Osteocyte (in vitro differentiated cells): ENCODE measurements at places on chromosomes 2 and 18. TPM values are rescaled to one million over a fixed set of nuclear protein-coding genes. Genes with fewer than 3 reads are reported as not detected.
A peak's percentile ranks its signal among the peaks of the same experiment; 100 is the strongest.

FEV gene
- not detected in 2 replicates for total RNA-seq

MAP2 gene
- 7.2 and 8.2 TPM in 2 replicates for total RNA-seq

STPG4 gene
- total RNA-seq, result 0.37 and 0.56 TPM in 2 replicates

CPS1 gene
- total RNA-seq, result 17.9 and 22.3 TPM in 2 replicates

KLHL30 gene
- total RNA-seq, result 1.0 and 1.2 TPM in 2 replicates

COLEC12 gene
- total RNA-seq, result 113 and 120 TPM in 2 replicates

CPO gene
- not detected in 2 replicates for total RNA-seq

TWIST2 gene
- total RNA-seq, result 6.0 and 6.3 TPM in 2 replicates

LOXHD1 gene
- not detected in 2 replicates for total RNA-seq

DPP4 gene
- not detected in 2 replicates for total RNA-seq

GRCh38 chr2:67645280-67646138 lies 248.4 kb downstream of the ETAA1 start:
- H3K27ac ChIP-seq, result no peak overlapping the region
- no peaks in the 10 kb centered on the region for H3K36me3 ChIP-seq
- H3K4me3 ChIP-seq, result no peak overlapping the region
- H3K4me1 ChIP-seq, result peaks cover under 1% of the 10 kb centered on the region
- no peak for DNase-seq

DNA sequence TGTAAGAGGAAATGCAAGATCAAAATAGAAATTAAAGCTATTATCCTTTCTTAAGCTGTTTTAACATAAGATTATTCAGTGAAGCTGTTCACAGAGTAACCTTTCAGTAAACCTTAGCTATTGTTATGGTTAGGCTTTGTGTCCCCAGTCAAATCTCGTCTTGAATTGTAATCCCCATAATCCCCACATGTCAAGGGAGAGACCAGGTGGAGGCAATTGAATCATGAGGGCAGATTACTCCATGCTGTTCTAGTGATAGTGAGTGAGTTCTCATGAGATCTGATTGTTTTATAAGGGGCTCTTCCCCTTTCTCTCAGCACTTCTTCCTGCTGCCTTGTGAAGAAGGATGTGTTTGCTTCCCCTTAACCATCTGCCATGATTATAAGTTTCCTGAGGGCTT lies 424.4 kb downstream of the DSEL start:
- H3K27ac ChIP-seq, result no peak overlapping the region
- no peaks in the 10 kb centered on the region for H3K4me1 ChIP-seq
- DNase-seq, result no peak
- H3K36me3 ChIP-seq, result no peaks in the 10 kb centered on the region

DNA sequence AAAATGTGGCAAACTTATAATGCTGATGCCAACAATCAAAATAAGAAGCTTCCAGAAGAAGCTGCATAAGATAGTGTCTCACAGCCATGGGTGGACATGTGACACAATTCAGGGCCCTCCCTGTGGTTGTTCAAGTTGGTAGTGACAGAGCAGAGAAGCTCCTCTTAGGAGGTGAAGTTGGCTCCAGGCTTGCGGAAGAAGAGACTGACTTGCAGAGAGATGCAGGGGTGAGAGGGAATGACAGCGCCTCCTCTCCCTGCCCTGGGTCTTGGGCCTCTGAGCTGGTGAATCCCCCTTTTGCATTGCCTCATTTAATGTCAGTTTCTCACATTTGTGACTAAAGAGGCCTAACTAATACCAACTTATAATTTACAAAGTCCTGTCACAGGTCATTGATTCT lies 23.0 kb upstream of the RHOB start:
- H3K4me1 ChIP-seq, result peaks cover 53% of the 10 kb centered on the region
- DNase-seq, result no peak
- H3K27ac ChIP-seq, result no peak overlapping the region
- no peaks in the 10 kb centered on the region for H3K27me3 ChIP-seq
- H3K4me3 ChIP-seq, result no peak overlapping the region

GRCh38 chr2:17878281-17879136 lies at the start of gene KCNS3:
TSS of gene KCNS3 (plus strand) at chr2:17878667. CDS start at chr2:17931009, 52,342 bp downstream.
- H3K4me1 ChIP-seq, result peaks cover 12% of the 10 kb centered on the region
- peak within 1 kb of the TSS; percentile 69 for H3K4me3 ChIP-seq
- H3K36me3 ChIP-seq, result no peaks in the 10 kb centered on the region
- H3K27ac ChIP-seq, result no peak within 1 kb of the TSS

DNA sequence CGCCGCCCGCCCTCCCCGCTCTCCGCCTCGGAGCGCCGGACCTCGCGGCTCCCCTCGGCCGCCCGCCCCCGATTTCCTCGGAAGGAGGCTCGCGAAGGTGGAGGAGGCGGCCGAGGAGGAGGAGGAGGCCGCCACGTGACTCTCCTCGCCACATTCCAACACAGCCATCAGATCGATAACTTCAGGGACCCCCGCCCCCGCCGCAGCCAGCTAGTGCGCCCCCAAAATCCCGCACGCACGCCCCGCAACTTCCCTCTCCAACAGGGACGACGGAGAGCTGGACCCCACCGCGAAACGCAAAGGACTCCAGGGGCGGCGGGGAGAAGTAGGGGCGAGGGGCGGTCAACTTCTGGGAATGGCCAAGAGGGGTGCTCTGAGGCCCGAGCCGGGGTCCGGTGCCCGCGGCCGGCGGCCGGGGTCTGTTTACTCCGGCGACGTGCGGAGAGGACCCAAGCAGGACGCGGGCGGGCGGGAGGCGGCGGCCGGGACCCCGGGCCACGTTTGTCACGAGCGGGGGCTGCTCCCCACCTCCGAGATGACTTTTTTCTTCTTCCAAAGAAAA lies 2.0 kb downstream of the ZNF521 start:
- H3K4me1 ChIP-seq, result peaks cover 28% of the 10 kb centered on the region
- no peaks in the 10 kb centered on the region for H3K36me3 ChIP-seq
- DNase-seq, result no peak
- peaks cover 11% of the 10 kb centered on the region for H3K27me3 ChIP-seq

- DNase-seq, result no peak
- H3K36me3 ChIP-seq, result no peaks in the 10 kb centered on the region
- peaks cover 5% of the 10 kb centered on the region for H3K4me1 ChIP-seq
- H3K4me3 ChIP-seq, result no peak overlapping the region
Observed at GRCh38 chr2:149902081-149902480, 314.5 kb upstream of the MMADHC start.

- no peak for DNase-seq
- H3K36me3 ChIP-seq, result no peaks in the 10 kb centered on the region
- H3K27ac ChIP-seq, result no peak overlapping the region
- peaks cover 35% of the 10 kb centered on the region for H3K27me3 ChIP-seq
- H3K4me3 ChIP-seq, result no peak overlapping the region
Observed at GRCh38 chr2:66601624-66602023, 166.7 kb downstream of the MEIS1 start.

GRCh38 chr2:27942612-27943547 lies 52.4 kb downstream of the BABAM2 start:
- H3K27me3 ChIP-seq, result no peaks in the 10 kb centered on the region
- H3K27ac ChIP-seq, result no peak overlapping the region
- no peak for DNase-seq

GRCh38 chr2:47528455-47528854 lies 125.5 kb downstream of the MSH2 start:
- no peak overlapping the region for H3K4me3 ChIP-seq
- no peaks in the 10 kb centered on the region for H3K27me3 ChIP-seq
- DNase-seq, result no peak
- H3K27ac ChIP-seq, result no peak overlapping the region
- H3K4me1 ChIP-seq, result peaks cover 18% of the 10 kb centered on the region
- H3K36me3 ChIP-seq, result no peaks in the 10 kb centered on the region

- H3K4me1 ChIP-seq, result peaks cover 42% of the 10 kb centered on the region
- H3K36me3 ChIP-seq, result peaks cover 10% of the 10 kb centered on the region
- no peak overlapping the region for H3K4me3 ChIP-seq
- DNase-seq, result no peak
- no peak overlapping the region for H3K27ac ChIP-seq
- no peaks in the 10 kb centered on the region for H3K27me3 ChIP-seq
Observed at GRCh38 chr2:241358470-241358869, 2.4 kb downstream of the FARP2 start.

- no peak overlapping the region for H3K27ac ChIP-seq
- no peak for DNase-seq
- no peaks in the 10 kb centered on the region for H3K27me3 ChIP-seq
- H3K4me1 ChIP-seq, result no peaks in the 10 kb centered on the region
- H3K4me3 ChIP-seq, result no peak overlapping the region
- peaks cover 51% of the 10 kb centered on the region for H3K36me3 ChIP-seq
Observed at GRCh38 chr2:24304098-24304497, 56.2 kb downstream of the ITSN2 start.

DNA sequence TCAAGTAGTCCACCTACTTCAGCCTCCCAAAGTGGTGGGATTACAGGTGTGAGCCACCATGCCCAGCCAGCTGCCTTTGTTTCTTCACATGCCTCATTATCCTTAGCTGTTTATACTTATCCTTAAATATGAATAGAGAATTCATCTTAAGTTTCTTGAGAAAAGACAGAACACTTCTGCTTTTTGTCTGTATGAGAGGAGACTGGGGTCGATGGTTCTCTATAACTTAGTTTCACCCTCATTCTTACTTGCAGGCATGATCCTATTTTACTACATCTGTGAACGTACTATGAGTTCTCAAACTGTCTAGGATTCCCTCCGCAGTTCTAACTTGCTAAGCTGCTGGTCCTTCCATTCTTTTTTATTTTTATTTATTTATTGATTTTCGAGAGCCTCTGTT lies 20.4 kb downstream of the PPM1B start:
- no peak overlapping the region for H3K27ac ChIP-seq
- no peak overlapping the region for H3K4me3 ChIP-seq
- H3K36me3 ChIP-seq, result no peaks in the 10 kb centered on the region
- no peak for DNase-seq

GRCh38 chr18:54260396-54261072 lies 8.8 kb upstream of the POLI start:
- H3K27ac ChIP-seq, result no peak overlapping the region
- H3K36me3 ChIP-seq, result no peaks in the 10 kb centered on the region
- H3K27me3 ChIP-seq, result no peaks in the 10 kb centered on the region
- H3K4me3 ChIP-seq, result no peak overlapping the region

GRCh38 chr2:46878886-46879285 lies 36.7 kb downstream of the MCFD2 start:
- no peak for DNase-seq
- H3K27me3 ChIP-seq, result no peaks in the 10 kb centered on the region
- H3K4me3 ChIP-seq, result no peak overlapping the region
- H3K27ac ChIP-seq, result no peak overlapping the region
- peaks cover 35% of the 10 kb centered on the region for H3K4me1 ChIP-seq

GRCh38 chr2:99772591-99773331 lies 282.9 kb upstream of the REV1 start:
- DNase-seq, result no peak
- H3K27me3 ChIP-seq, result no peaks in the 10 kb centered on the region
- H3K36me3 ChIP-seq, result peaks cover 54% of the 10 kb centered on the region
- H3K4me1 ChIP-seq, result peaks cover 48% of the 10 kb centered on the region
- no peak overlapping the region for H3K4me3 ChIP-seq

- peaks cover 3% of the 10 kb centered on the region for H3K36me3 ChIP-seq
- peak overlapping the region; percentile 18 for H3K27ac ChIP-seq
- H3K4me3 ChIP-seq, result no peak overlapping the region
Observed at GRCh38 chr2:160934263-160934662, 226.0 kb upstream of the TANK start.

- H3K27ac ChIP-seq, result no peak overlapping the region
- H3K4me1 ChIP-seq, result no peaks in the 10 kb centered on the region
- peak; percentile 77 for DNase-seq
- no peaks in the 10 kb centered on the region for H3K36me3 ChIP-seq
- no peak overlapping the region for H3K4me3 ChIP-seq
Observed at GRCh38 chr18:79868811-79869541, 71.2 kb downstream of the KCNG2 start.

DNA sequence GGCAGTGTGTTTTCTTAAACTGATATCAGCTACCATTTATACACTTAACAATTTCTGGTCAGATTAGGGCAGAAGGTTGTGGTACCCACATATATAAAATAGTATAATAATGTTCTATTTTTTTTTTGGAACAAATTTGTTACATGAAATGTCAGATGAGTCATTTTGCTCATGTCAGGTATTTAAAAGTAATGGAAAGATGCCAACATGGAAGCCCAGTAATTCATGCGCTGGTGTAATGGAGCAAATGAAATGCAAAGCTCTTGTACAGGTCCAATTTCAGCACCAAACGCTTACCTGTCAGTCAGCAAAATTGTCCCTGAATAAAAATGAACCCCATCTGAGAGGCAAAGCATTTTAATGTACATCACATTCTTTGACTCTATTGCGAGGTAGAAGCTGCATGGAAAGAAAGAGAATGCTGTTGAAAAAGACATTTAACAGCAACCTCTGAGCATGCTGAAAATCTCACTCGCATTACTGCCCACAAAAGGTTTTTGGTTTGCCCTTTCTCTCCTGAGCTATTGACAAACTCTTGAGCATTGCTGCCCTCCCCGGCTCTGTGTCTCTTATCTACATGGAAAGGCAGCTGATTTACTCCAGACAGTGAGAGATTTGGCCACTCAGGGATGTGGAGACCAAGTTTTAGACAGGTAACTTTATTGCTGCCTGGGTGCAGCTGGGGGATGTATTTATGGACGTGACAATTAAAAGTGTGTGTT lies 217.5 kb downstream of the CAMKMT start:
- H3K27ac ChIP-seq, result no peak overlapping the region
- no peaks in the 10 kb centered on the region for H3K36me3 ChIP-seq

GRCh38 chr2:190444976-190445375 lies 36.8 kb downstream of the MFSD6 start:
- H3K36me3 ChIP-seq, result no peaks in the 10 kb centered on the region
- DNase-seq, result no peak
- no peaks in the 10 kb centered on the region for H3K27me3 ChIP-seq
- no peak overlapping the region for H3K27ac ChIP-seq

DNA sequence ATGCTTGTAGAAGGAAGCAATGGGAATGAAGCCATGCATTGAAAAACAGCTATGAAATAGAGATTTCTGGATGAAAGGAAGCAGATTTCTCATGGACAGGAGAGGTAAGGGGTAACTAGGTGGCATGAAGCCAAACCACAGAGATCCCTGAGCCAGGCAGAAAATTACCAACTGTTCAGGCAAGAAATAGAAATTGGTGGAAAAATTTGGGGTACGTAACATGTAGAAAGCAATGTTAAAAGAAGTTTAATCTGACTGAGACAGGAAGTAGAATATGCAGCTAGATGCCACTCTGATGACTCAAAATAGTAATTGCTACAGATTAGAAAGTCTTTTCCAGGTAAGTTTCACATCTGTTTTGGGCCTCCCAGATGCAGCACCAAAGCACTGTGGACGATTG lies 928.5 kb upstream of the CELF4 start:
- H3K36me3 ChIP-seq, result no peaks in the 10 kb centered on the region
- H3K27me3 ChIP-seq, result no peaks in the 10 kb centered on the region
- DNase-seq, result no peak
- no peak overlapping the region for H3K4me3 ChIP-seq
- H3K4me1 ChIP-seq, result no peaks in the 10 kb centered on the region
- H3K27ac ChIP-seq, result no peak overlapping the region

DNA sequence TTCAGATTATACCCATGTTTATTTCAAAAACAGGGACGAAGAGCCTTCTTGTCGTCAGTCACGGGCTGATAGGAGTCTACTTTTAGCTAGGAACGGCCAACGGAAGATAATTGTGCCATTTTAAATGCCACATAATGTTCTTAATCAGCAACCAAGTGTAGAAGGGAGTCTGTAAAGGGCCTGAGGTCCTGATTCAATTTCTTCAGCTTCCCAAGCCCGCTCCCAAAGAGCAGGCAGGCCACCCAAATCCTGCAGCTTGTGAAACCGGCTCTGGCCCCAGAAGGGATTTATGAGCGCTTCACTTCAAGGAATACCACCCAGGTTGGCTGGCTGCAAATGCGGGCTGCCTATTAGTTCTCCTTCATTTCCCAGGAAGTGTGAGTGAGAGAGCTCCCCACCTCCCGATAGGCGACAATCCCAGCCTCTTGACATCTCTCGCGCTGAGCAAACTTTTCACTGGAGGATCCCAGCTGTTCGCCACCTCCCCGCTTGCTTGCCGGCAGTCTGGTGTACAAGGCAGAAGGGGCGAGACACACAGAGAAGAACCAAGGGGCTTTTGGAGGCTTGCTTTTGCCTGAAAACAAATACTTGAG lies 272.9 kb downstream of the CDH20 start:
- peaks cover 61% of the 10 kb centered on the region for H3K4me1 ChIP-seq
- H3K4me3 ChIP-seq, result peak overlapping the region; percentile 75
- no peaks in the 10 kb centered on the region for H3K27me3 ChIP-seq
- peaks cover 9% of the 10 kb centered on the region for H3K36me3 ChIP-seq
- DNase-seq, result no peak
